ENCODE measurements at places on chromosomes 11 and 22.
A peak's percentile ranks its signal among the peaks of the same experiment; 100 is the strongest.

DNA sequence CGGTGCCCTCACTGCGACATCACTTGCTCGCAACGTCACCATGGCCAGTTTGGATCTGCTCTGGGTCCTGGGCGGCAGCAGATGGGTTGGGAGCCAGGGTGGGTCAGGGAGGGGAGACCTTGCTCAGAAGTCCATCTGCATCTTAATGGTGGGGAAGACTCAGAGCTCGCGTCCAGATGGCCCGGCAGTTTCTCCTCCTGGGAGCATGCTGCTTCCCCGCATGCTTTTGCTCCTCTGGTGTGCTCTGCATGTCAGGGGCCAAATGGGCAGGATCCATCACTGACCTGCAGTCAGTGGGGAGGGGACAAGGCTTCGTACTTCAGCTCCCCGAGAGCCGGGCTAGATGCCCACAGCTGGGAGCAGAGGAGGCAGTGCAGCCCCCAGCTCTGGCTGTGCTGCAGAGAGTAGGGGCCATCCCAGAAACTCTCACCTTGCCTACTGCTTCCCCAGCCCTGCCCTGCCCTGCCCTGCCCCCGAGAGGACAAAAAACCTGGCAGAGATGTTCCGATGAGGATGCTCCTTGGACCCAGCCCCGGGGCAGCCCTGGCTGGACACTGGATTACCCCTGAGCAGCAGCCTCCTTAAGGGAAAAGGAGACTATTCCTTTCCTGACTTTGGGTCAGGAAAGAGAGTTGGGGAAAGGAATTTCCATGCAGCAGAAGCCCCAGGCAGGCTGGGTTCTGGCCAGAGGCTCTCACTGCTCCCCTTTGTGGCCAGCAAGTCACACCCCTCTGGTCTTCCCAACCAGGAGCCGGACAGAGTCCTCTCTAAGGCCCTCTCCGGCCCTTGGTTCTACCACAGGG is 149.9 kb downstream of the PKNOX2 start:
- DNase-seq = no peak

- DNase-seq = no peak
These were observed 99.4 kb downstream of the APIP start for GRCh38 chr11:34816698-34817213.

DNA sequence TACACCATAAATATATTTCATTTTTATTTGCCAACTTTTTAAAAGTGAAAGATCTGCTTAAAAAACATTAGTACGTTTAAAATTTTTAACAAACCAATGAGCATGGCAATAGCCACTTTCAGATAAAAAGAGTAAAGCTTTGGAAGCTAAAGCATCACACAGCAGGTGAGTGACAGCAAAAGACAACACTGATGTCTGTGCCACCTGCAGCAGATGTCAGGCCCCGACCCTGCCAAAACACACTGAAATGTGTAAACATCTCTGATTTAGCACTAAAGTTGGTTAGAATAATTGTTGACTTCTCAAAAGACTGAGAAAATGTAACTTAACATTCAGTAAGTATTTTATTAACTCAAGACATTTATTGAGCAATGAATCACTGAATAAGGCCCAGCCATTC is 232.9 kb downstream of the DLG2 start:
- DNase-seq = no peak

DNA sequence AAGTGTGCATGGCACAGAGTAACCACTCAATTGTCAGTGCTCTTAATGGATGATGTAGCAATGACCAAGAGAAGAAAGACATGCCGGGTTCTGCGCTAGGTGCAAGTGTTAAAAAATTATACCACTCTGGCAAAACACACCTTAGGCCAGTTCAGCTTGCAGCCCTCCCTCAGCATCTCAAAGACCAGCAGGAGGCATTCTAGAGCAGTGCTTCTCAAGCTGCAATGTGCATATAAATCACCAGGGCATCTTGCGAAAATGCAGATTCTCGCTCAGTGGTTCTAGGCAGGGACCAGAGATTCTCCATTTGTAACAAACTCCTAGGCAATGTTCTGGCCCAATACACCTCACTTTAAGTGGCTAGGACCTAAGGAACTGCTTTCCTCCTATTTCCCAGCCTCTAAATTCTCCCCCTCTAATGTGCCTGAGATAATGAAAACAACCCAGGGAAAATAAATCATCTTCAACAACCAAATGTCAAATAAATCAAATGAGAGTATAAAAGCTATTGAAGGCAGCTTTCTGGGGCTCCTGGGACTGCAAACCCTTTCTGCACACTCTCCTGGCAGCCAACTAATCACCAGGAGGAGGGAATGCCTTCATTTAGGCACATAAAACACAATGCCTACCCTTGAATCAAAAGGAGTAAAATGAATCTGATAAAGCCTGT is 337.2 kb upstream of the API5 start:
- DNase-seq = no peak

DNA sequence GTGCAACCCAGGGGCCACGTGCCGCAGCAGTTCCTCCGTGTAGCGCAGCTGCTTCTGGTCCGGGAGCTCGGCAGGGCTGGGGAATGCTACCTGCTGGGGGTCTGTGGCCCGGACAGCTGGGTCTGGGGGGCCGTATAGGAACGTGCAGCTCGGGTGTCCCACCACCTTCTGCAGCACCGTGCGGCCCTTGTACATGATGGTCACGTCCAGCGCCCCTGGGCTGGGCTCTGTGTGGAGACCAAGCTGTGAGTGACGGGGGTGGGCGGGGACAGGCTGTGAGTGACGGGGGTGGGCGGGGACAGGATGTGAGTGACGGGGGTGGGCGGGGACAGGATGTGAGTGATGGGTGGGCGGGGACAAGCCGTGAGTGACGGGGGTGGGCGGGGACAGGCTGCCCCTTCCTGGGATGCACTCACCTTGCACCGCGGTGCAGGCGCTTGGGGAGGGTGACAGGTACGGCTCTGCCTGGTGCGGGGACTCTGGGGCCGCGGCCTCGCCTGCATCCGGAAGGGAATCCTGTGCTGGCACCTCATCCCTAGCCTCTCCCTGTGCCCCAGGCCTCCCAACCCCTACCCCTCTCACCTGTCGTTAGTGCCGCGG is 2.3 kb downstream of the IRF7 start:
- DNase-seq = peak; percentile 74

DNA sequence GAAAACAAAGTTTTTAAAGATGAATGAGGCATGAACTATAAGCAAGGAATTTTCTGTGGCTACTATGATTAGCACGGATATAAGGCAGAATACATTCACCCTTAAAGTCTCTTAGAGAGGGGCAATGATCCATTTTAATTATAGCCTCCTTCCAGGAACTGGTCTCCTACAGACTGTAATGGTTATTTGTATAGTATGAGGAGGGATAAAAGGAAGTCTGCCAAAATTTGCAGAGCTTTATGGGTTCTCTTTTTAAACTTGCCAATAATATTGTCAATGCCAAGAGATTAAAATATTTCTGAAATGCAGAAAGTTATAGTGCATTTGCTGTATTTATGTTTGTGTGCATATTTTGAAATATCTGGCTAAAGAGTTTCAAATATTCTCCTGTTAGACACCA is 271.4 kb upstream of the LUZP2 start:
- no peak for DNase-seq

- no peak for DNase-seq
These were observed 2.9 kb upstream of the CTSC start for GRCh38 chr11:88340366-88340935.

- no peak for DNase-seq
These were observed 51.7 kb upstream of the PRODH start for GRCh38 chr22:18987765-18988164.

- DNase-seq = no peak
These were observed 25.0 kb upstream of the YPEL1 start for GRCh38 chr22:21760640-21761039.

DNA sequence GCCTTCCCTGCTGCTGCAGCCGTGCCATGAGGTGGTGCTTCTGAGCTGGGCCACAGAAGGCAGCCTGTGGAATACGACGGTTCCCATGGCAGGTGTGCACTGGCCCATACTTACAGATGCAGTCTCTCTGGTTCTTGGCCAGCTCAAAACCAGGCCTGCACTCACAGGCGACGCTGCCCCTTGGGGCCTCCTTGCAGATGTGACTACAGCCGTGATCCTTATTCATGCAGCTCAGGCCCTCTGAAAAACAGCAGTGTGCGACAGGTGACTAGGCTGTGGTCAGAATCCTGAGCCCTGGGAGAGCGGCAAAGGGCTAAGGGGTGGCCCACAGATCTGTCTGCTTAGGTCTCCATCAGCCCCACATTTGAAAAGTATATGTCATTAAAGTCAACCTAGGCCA is 22.1 kb downstream of the SCUBE2 start:
- DNase-seq = no peak

GRCh38 chr22:33658775-33659174 is 261.5 kb downstream of the LARGE1 start:
- DNase-seq = no peak

DNA sequence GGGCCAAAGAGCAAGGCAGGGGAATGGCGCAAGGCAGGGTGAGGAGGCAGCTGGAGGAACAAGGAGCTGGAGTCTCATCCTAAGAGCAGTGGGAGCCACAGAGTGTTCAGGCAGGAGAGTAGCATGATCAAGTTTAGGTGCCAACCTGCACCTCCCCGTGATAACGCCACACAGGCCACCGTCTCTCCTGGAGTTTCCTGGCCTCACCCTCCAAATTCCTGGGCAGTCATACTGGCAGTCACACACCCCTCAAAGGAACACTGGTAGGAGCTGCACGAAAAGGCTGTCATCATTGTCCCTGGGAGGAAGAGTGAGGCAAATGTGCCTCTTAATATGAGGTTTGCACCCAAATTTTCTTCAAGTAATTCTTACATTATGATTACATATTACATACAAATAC is 36.3 kb upstream of the RTL6 start:
- DNase-seq = no peak

GRCh38 chr11:100119176-100119575 is 567.9 kb upstream of the ARHGAP42 start:
- DNase-seq = no peak

DNA sequence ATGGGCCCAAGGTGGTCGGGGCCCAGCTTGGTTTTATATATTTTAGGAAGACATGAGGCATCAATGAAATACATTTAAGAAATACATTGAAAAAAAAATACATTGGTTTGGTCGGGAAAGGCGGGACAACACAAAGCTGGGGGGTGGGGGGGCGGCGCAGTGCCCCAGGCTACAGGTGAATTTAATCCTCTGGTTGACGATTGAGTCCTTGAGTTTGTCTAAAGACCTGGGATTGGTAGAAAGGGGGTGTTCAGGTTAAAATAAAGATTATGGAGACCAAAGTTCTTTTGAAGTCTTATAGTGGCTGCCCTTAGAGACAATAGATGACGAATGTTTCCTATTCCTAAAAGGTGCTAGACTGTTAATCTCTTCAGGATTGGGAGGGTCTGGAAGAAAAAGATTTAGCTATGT is 3.1 kb downstream of the IFITM1 start:
- DNase-seq = no peak

GRCh38 chr11:132057266-132057665 is 686.9 kb downstream of the NTM start:
- peak; percentile 24 for DNase-seq

All from inflammatory macrophage (primary cell).